ENCODE measurements at places on chromosomes 5 and 9. TPM values are rescaled to one million over a fixed set of nuclear protein-coding genes. Genes with fewer than 3 reads are reported as not detected.

Gene KIF27
- 4.2 TPM for total RNA-seq

Gene CDKN2B
- 4.9 TPM for total RNA-seq

Gene ARID3C
- not detected for total RNA-seq

Gene XRCC4
- total RNA-seq = 8.1 TPM

Gene CRHBP
- 0.45 TPM for total RNA-seq

Gene TRIM7
- total RNA-seq = 0.88 TPM

Gene FAM13B
- total RNA-seq = 33.9 TPM

Gene IGFBPL1
- not detected for total RNA-seq

Gene SLC36A2
- total RNA-seq = not detected

Gene SPINK4
- total RNA-seq = not detected

Gene CDC20B
- not detected for total RNA-seq

Gene FST
- 0.15 TPM for total RNA-seq

Gene QRFP
- total RNA-seq = not detected

Gene PLEKHG4B
- not detected for total RNA-seq

Gene AK8
- not detected for total RNA-seq

Gene AOPEP
- total RNA-seq = 9.9 TPM

Gene SPINK7
- not detected for total RNA-seq

Gene MEIKIN
- total RNA-seq = 1.2 TPM

Gene FAM78A
- 113 TPM for total RNA-seq

Gene BHMT
- total RNA-seq = not detected

Gene LIX1
- total RNA-seq = not detected

Gene EPB41L4A
- 0.91 TPM for total RNA-seq

Gene RNF224
- total RNA-seq = not detected

Gene IFNA13
- total RNA-seq = not detected

Gene TAF11L13
- not detected for total RNA-seq

Gene GMCL2
- not detected for total RNA-seq

Gene SLCO6A1
- not detected for total RNA-seq

Gene TMEM171
- total RNA-seq = not detected

Gene SEC16A
- 57.1 TPM for total RNA-seq

Gene CNTNAP3
- not detected for total RNA-seq

Gene ATP6V0E1
- total RNA-seq = 136 TPM

Gene CTXN3
- total RNA-seq = not detected

Gene GPX3
- not detected for total RNA-seq

Gene DNAJC25
- 3.9 TPM for total RNA-seq
